Activated CD4-positive, alpha-beta T cell treated with anti-CD3 and anti-CD28 coated beads, Interleukin-2, amount 50 U/mL, for 4 hours (primary cell): ENCODE measurements at places on chromosomes 5 and 9.

DNA sequence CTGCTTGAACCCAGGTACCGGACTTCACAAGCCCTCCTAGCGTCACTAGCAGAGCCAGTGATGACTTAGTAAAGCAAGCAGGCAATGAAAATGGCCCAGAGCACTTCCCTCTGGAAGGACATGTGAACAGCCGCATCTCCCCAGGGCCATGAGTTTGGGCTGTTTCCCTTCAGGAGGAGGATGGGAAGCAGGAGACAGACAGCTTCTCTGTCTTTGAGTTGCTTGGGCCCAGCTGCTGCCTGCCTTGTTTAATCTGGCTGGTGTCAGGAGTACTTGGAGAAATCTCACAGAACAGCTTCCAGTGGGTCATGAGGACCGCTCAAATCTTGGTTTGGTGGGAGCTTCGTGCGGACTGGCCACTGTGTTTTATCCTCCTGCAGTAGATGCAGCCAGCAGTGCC is 25.4 kb upstream of the WWC1 start:
- DNase-seq, result no peak

DNA sequence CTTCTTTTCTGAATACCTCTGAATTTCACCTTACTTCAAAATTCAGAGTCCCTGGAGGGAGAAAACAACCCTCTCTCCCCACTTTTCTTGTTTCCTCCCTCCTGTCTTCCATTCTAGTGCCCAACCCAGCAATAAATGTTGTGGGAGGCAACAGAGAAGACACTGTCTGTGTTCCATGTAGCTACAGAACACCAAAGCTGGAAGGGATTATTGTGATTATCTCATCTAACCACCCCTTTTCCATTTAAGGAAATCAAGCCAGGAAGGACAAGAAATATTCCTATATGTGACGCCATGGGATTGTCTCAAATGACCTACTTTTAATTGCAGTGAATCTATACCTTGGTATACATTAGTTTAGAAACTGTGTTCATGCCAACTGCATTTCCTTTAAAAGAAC is 476.6 kb upstream of the TNC start:
- DNase-seq, result no peak

DNA sequence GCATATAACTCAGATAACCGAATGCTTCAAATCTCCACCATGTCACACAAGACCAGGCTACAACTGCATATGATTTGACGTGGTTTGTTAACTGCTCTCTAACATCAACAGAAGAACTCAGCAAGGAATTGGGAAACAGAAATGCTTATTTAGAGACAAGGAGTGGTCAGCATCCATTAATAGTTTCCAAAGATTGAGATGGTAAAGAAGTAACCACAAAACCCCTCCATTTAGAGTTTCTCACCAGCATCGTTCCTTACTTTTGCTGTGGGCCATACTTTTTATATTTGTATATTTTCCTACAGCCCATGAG is 25.2 kb downstream of the DPYSL3 start:
- DNase-seq, result no peak

- no peak for DNase-seq
Observed at GRCh38 chr9:104851546-104851920, 76.4 kb downstream of the ABCA1 start.

- no peak for DNase-seq
Observed at GRCh38 chr5:44443172-44443571, 54.0 kb upstream of the FGF10 start.

DNA sequence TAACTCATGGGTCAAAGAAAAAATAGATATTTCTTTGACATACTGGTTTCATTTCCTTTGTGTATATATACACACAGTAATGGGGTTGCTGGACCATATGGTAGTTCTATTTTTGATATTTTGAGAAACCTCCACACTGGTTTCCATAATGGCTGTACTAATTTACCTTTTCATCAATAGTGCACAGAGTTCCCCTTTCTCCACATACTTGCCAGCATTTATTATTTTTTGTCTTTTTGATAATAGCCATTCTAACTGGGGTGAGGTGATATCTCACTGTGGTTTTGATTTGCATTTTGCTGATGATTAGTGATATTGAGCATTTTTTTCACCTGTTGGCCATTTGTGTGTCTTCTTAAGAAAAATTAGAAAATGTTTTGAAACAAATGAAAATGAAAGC is 78.4 kb upstream of the CKMT2 start:
- no peak for DNase-seq

- no peak for DNase-seq
Observed at GRCh38 chr9:103625161-103625804, 468.8 kb upstream of the SMC2 start.

- DNase-seq, result no peak
Observed at GRCh38 chr9:104921067-104921741, 6.8 kb downstream of the ABCA1 start.

- DNase-seq, result no peak
Observed at GRCh38 chr9:16152276-16153101, 599.6 kb downstream of the CCDC171 start.

GRCh38 chr9:127780126-127780885 is 1.8 kb upstream of the SH2D3C start:
- no peak for DNase-seq

GRCh38 chr5:86909418-86910295 is 291.9 kb downstream of the COX7C start:
- no peak for DNase-seq

DNA sequence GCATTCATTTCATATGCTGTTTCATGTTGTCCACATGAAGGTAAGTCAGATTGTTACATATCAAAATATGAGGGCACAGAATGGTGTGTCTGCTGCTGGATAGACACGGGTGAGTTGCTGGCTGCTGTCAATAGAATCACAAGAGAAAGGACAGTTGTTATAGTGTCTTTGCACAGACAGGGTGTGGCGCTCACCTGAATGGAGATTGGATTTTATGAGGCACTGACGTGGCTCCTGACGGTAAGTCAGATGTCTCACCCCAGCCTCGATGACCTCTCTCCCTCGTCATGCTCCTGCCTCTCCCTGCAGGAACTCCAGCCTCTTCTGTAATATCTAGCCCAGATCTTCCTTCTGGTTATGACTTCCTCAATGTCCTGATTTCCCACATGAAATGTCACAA is 75.4 kb upstream of the SELENOP start:
- DNase-seq, result no peak

DNA sequence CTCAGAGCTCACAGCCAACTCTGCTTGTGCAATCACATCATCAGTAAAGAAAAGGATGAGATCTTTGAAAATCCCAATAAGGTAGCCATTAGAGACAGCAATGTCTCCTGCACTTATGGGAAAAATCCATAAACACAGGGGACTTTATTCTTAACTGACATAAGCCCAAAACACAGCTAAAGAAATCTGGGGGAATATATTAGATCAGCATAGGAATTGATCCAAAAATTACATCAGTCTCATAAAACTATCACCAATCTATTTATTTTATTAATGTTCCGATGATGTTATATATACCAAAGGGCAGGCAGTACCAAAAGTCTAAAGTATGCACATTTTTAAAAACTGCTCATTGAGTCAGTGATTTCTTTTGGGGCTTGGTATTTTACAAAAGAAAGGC is 6.9 kb downstream of the MRPS27 start:
- no peak for DNase-seq

DNA sequence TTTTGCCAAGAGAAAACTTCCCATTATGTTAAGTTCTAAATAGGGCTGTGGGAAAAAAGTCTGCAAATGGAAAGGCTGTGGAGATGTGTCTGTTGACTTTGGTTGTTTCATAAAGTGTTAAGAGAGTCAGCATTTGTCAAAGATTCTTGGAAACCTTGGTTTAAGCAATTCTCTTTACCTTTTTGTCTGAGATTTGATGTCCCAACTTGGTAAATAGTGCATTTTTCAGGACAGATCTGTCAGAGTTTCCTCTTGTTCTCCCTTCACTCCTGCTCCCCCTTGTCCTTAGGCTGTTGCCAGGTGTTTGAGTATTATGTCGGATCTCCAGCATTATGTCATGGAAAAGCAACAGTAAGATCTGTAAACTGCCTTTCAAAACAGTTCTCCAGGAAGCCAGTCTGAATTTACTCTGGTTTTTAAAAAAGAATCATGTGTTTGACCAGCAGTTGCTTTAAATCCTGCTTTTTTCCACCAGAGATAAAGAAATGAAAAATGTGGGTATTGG is 79.1 kb upstream of the ADAMTSL1 start:
- DNase-seq, result no peak

- DNase-seq, result no peak
Observed at GRCh38 chr5:134769206-134769605, 10.6 kb downstream of the DDX46 start.

DNA sequence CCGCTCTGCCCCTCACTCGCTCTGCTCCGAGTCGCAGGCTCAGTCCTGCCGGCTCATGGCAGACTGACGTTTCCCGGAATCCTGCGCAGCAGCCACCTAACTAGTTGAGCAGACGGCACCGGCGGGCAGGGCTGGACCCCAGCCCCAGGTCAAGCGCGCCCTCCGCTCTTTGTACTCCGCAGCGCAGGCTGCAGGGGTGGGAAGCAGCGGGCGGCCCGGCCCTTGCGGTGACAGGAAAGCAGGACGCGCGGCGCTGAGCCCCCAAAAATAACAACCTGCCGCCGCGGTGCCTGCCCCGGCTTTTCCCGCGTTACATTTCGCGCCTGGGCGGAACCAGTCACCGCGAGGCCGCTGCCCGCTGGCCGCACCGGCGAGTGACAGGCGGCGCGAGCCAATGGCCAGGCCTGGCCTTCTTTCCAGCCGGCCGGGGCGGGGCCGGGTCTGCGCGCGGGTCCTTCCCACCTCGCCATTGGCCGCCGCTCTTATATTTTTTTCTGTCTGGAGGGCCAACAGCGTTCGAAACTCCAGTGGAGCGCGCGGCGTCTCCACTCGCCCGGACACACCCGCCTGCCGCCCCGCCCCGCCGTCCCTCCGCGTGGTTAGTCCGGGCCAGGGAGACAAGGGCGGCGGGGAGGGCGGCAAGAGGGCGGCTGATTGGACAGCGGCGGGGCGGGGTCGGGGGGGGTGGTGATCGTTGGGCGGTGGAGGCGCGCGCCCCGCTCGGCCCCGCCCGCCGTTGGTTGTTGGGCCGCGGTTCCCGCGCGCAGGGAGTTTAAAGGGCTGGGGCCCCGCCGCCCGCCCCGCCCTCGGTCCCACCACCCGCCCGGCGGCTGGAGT is at the start of gene ZNF367:
Gene ZNF367, minus strand, starts transcription at position 288 of the 837 bp plus-strand sequence. CDS start 338 bp downstream, outside the sequence.
- peak; percentile 89 for DNase-seq

- no peak for DNase-seq
Observed at GRCh38 chr5:56412601-56413379, 179.7 kb upstream of the ANKRD55 start.

DNA sequence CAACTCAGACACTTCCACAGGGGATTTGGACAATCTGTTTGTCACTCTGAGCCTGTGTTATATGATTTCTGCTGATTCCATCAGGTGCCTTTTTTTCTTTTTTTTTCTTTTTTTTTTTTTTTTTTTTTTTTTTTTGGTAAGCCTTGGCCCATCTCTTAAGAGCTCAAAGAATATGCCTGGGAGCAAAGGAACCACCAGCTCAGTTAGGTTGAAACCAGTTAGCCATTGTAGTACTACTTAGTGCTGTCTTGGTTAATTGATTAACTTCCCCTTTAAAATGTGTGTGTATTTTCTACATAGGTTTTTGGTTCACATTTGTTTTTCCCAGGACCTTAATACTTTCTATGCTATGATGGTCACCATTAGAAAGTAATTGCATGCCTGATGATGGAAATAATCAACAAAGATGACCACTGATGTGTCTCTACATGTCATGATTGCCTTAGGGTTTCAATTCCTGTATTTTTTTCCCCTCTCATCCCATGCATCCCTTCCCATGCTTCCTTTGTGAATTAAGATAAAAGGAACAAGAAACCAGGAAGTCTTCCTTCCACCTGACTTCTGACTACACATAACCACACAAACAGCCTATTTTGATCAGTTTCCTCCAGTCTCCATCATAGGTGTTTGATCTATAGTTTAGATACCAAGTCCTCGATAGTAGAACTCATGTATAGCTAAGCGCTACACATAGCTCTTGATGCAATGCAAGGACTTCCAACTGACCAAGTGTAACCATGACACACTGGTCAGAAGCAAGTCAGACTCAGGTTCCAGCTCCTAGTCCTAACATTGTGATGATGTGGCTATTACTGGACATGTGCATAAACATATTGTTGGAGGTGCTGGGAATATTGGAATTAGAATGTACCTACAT is 306.1 kb downstream of the EFNA5 start:
- DNase-seq, result no peak

- DNase-seq, result no peak
Observed at GRCh38 chr9:78112004-78112403, 80.4 kb upstream of the GNAQ start.

GRCh38 chr5:77143998-77144836 is 57.1 kb upstream of the ZBED3 start:
- peak; percentile 53 for DNase-seq

GRCh38 chr5:54707841-54708240 is 190.3 kb downstream of the SNX18 start:
- no peak for DNase-seq

- no peak for DNase-seq
Observed at GRCh38 chr5:139138809-139139208, 59.4 kb downstream of the SIL1 start.

DNA sequence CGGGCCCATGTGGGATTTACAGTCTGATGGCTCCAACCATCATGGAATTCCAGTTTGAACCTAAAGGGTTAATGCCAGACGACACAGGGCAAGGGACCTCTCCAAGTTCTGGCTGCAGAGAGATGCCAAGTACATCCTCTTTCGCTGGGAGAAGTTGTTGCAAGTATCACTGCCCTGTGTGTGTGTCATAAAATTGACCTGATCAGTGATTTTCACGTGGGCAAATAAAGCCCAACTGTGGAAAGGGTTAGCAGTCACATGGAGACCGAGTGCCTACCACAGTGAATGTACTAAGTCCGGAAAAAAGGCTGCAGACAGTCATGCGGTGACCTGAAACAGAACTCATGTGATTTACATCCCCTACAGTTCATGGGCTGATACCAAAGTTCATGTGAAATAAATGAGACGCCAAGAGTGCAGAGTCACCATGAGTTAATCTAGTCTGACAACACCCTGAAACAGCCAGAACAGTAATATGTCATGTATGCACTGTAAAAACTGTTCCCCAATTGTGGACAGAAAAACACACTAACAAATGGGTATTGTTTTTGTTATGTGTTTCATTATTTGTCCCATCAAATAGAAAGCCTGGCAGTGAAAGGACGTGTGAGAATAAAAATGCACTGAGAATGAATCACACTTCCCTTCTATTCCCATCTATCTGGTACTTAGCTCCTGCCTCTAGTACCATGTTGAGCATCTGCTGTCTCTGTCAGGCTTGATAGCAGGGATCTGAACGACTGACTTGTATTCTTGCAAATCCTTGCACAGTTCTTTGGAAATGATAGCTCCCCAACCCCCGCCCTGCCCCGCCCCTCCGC is 115.7 kb downstream of the SUSD1 start:
- DNase-seq, result no peak

GRCh38 chr5:50929174-50929573 is 262.7 kb downstream of the PARP8 start:
- no peak for DNase-seq

DNA sequence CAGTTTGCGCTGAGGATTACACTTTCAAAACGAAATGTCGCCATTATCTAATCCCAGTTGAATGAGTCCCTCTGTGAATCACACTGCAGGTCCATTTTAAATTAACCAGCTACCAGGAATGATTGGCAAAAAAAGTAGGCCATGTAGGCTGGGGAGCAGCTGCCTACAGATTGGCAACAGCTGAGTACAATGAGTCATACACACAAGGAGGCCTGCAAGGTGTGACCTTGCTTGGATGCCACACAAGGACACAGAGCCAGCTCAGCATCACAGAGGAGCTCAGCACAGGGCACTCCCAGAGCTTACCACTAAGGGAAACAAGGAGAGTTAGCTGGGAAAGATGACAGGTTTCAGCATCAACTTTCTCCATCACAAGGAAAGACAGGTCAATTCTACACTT is 12.9 kb downstream of the HAVCR1 start:
- DNase-seq, result no peak
